Erythroblast (primary cell): ENCODE measurements at places on chromosomes 11 and 22.

GRCh38 chr22:25447067-25447685 is 117.3 kb upstream of the GRK3 start:
- DNase-seq: no peak

- DNase-seq: peak; percentile 89
Measured at GRCh38 chr11:33894398-33894746, 2.5 kb upstream of the LMO2 start.

GRCh38 chr11:12044799-12045198 is 36.4 kb upstream of the DKK3 start:
- no peak for DNase-seq

DNA sequence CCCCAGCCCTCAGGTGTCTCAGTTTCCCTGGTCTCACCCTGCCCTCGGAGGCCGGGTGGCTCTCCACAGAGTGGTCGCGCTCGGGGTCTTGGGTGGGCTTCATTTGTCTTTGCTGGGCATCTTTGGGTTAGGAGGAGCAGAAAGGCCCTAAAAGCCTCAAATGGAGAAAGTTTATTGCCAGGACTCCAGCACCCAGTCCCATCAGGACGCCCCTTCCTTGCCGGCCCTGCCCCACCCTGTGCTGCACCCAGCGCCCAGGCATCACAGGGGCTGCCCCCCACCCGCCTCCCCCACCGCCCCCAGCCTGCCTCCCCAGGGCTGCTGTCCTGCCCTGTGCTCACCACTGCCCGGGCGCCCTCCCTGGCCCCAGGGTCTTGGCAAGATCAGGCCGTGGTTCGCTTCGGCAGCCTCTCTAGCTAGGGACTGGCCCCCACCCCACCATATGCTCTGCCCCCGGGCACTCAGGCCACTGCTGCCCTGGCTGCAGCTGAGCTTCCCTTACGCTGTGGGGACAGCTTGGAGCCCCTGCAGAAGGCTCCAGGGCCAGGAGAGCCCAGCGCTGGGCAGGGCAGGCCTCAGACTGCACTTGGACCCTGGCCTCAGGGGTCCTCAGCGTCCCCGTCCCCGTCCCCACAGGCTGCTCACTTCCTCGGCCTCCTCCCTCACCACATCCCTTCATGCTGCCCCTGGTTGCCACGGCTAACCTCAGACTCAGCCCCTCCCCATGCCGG is 31.4 kb downstream of the MOB2 start:
- no peak for DNase-seq

DNA sequence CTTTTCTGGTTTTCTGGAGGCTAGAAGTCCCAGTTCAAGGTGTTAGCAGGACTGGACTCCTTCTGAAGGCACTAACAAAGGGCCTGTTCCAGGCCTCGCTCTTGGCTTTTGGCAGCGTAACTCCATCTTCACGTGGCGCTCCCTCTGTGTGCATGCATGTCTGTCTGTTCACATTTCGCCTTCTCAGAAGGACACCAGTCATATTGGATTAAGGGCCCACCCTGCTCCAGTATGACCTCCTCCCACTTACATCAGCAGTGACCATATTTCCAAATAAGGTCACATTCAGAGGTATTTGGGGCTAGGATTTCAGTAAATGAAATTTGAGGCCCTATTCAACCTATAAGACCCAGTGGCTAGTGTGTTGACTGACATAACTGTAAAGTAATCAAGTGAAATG is 20.0 kb downstream of the APLP2 start:
- DNase-seq: peak; percentile 78

- peak; percentile 42 for DNase-seq
Measured at GRCh38 chr22:49305214-49305965, 522.3 kb downstream of the BRD1 start.

- DNase-seq: no peak
Measured at GRCh38 chr11:47000033-47000432, 63.5 kb downstream of the CSTPP1 start.

GRCh38 chr22:44206696-44207095 is 26.0 kb downstream of the PARVG start:
- DNase-seq: no peak

DNA sequence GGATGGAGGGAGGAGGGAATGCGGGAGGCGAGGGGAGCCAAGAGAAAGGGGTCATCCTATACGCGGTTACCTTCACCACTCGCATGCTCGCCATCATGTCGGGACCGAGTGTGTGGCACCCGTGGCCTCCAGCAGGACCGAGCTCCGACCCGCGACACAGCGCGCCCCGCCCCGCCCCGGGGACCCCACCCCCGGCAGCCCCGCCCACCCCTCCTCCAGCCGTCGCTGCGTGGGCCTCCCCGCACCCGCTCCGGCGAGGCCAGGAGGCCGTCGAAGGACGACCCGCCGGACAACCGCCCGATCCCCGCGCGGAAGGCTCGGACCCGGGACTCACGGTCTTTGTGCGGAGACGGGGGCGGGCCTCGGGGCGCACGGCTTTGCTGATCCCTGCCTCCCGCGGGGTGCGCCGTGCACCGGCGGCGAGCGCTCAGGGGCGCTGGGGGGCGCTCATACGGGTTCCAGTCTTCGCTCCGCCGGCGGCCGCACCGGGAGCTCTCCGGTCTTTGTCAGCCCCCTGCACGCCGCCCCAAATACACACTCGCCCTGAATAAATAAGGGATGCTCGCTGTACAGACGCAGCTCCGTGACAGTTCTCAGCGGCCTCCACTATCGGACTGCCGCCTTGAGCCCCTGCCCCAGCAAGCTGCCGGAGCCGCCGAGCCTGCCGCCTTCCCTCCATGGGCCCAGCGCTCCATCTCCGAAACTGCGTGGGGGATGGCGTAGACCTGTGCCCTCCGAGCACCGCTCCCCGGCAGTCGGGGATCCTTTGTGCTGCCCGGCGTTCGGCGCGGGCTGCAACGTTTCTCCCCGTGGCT is at the start of gene UBE2L6:
Gene UBE2L6 (minus strand): TSS at position 158 of the 815 bp plus-strand sequence. CDS start 61 bp downstream, at position 97.
- DNase-seq: peak; percentile 84

GRCh38 chr22:42562684-42563083 is 8.9 kb downstream of the SERHL2 start:
- peak; percentile 20 for DNase-seq

GRCh38 chr11:133606124-133606523 is 73.8 kb upstream of the OPCML start:
- DNase-seq: no peak

DNA sequence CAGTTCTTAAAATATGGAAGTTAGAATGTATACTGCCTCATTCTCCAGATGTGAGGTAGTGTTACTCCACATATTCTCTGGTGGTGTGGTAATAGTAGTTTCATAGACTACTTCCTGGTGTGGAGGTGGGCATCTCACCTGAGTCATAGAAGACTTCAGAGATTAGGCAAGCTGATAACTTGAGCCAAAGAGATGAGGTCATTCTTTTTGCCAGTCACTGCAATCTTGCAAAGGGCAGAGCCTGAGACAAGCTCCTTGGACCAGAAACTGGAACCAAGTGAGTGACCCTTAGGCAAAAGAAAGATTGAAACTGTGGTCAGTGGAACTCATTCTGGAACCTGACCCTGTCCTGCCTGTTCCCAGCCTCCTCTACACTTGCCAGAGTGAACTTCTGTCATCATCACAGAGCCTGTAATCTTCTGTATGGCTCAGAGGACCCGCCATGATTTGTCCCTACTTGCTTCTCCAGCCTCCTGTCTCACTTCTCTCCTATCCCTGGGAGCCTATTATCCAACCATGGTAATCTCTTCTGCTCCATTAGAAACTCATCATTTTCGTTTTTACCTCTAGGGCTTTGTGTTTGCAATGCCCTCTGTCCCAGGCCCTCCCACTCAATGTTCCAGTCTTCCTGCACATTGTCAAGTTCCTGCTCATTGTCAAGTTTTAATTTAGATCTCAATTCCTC is 10.6 kb upstream of the CCDC83 start:
- no peak for DNase-seq

GRCh38 chr11:86666193-86666592 is 6.2 kb downstream of the ME3 start:
- DNase-seq: no peak

- no peak for DNase-seq
Measured at GRCh38 chr22:35861451-35861850, 143.8 kb downstream of the APOL5 start.

DNA sequence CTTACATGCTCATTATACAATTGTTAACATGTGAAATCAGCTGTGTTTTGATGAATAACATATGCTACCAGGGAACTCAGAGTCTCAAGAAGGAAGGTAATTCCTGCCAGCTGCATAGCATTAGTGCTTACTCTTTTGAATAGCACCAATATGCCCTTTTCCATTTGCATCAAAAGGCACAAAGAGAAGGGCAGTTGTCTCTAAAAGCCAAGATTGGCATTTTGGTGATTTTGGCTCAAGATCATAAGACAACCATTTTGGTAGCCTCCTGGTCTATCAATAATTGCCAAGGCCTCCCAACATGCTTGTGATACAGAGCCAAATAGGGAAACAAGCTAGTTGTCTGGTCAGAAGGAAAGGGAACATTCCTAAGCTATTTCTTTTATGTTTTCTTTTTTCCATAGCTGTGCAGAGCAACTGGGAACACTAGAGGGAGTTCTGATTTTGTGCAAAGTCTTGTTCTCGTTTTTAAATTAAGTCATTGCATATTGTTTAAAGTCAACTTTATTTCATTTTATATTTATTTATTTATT is 416.7 kb upstream of the CHORDC1 start:
- DNase-seq: no peak

DNA sequence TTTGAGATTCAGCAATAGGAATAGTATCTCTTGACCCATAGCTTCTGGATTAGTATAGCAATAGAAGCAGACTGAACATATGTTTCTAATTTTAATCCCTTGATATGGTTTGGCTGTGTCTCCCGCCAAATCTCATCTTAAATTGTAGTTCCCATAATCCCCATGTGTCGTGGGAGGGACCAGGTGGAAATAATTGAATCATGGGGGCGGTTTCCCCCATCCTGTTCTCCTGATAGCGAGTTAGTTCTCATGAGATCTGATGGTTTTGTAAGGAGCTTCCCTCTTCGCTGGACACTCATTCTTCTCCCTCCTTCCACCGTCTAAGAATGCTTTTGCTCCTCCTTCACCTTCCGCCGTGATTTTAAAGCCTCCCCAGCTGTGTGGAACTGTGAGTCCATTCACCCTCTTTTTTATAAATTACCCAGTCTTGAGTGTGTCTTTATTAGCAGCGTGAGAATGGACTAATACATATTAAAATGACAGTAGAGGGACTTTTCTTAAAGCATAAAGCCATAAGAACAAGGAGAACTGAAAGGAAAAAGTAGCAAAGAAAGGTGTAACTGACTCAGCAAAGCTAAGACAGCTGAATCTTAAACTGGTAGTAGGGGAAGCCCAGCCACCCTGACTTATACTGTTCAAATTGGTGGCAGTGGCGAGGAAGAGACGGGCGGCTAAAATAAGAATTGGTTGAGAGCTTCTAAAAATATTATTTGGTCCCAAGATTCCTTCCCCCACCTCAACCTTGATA is 20.3 kb upstream of the SLN start:
- no peak for DNase-seq

DNA sequence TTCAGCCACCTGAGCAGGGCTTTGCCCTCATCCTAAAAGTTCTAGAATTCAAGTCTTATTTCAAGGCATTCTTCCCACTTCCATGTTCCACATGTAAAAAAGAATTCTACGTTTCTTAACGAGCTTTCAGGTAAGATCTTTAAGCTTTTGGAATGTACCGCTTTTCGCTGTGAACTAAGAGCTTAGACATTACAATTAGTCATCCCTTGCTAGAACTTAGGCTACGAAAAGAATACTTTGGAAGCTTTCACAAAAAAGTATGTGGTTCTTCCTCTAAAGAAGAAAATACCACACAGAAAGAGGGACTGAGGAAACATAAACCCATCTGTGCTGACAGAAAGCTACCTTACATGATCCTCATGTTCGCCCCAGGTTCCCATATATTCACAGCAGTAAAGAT is 1.9 kb downstream of the NUMA1 start:
- no peak for DNase-seq

- peak; percentile 3 for DNase-seq
Measured at GRCh38 chr11:100682247-100682969, 4.7 kb upstream of the ARHGAP42 start.

GRCh38 chr22:35911877-35912276 is 116.7 kb downstream of the RBFOX2 start:
- no peak for DNase-seq
